ENCODE measurements at places on chromosomes 3 and 15.

DNA sequence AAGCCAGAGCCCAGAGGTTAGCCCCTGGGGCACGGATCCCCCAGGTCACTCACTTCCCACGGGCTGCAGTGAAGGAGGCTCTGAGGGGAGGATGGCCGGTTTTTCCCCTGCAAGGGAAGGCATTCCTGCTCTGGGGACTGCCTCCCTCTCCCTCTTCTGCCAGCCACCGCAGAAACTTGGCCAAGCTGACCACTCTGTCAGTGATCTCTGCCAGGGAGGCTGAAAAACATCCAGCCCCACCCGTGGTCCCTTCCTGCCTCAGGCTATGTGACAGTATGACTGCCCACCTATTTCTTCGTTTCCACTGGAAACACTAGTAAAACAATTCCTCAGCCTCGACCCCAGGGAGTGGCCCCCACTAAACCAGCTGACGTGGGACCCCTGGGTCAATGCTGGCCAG is 14.6 kb upstream of the FANCD2 start:
- DNase-seq = no peak

DNA sequence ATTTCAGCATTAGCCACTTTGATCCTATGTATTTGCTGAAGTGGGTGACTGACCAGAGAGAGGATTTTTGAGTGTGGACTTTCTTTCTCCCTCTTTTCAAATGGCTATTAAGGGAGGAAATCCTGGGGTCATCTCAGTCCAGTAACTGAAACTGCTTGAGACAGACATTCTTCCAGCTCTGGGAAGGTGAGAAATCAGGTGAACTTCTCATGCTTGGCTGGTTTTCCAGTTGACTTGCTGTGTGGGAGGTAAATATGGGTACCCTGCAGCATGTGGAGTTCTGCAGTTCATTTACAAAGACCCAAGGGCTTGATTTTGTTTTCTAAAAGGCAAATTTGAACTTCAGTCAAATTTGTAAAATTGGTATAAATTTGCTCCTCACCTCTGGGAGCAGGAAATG is 461.1 kb upstream of the TBL1XR1 start:
- no peak for DNase-seq

- DNase-seq = no peak
Observed at GRCh38 chr15:98216166-98216565, 255.7 kb downstream of the ARRDC4 start.

- DNase-seq = no peak
Observed at GRCh38 chr3:64441861-64442260, 216.6 kb upstream of the PRICKLE2 start.

GRCh38 chr15:69657626-69658025 is 205.0 kb downstream of the RPLP1 start:
- DNase-seq = no peak

DNA sequence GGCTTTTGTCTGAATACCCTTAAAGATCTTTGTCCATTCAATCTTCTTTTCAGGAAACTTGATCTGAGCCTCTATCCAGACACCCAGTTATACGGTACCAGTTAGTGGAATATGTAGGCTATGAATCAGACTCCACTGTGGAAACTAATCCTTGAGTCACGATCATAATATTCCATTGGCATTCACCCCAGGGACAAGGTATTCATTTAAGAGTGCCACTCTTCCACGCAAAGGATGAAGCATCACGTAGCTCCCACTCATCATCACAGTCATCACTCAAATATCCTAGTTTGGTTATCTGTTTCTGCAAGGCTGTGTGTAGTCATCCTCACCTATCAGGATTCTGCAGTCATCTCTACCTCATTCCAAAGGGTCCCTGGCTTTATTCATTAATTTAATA is 85.6 kb downstream of the NEDD4 start:
- DNase-seq = peak; percentile 96

Measured in non-pigmented ciliary epithelial cell (primary cell).